ENCODE measurements at places on chromosomes 1 and 21.

DNA sequence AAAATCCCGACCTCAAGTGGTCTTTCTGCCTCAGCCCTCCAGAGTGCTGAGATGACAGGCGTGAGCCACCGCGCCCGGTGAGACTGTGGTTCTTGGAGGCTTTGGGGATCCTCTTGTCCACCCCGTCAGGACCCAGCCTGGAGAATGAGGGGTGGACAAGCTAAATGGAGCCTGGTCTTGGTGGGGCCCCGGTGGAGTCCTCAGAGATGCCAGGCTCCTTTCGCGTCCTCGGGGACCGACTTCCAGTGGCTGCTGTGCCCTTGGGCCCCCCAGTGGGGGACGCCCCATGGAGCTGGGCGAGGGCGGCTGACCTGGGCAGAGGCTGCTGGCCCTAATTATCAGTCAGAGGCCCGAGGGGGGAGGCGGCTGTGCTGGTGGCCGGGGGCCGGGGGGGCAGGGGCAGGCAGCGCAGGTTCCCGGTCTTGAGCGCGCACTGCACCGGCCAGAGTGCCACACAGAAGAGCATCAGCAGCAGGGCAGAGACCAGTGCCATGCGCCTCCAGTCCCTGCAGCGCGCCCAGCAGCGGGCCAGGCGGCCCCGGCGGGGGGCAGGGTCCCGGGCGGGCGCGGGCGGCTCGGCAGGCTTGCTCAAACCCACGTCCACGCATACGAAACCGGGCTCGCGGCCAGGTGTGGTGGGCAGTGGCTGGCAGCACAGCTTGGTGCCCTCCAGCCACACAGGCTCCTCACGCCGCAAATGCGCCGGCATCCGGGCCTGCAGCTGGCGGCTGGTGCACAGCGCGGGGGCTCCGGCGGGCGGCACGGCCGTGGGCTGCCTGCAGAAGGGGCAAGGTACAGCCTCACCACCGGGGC is 2.4 kb downstream of the RNF223 start:
- DNase-seq: no peak

DNA sequence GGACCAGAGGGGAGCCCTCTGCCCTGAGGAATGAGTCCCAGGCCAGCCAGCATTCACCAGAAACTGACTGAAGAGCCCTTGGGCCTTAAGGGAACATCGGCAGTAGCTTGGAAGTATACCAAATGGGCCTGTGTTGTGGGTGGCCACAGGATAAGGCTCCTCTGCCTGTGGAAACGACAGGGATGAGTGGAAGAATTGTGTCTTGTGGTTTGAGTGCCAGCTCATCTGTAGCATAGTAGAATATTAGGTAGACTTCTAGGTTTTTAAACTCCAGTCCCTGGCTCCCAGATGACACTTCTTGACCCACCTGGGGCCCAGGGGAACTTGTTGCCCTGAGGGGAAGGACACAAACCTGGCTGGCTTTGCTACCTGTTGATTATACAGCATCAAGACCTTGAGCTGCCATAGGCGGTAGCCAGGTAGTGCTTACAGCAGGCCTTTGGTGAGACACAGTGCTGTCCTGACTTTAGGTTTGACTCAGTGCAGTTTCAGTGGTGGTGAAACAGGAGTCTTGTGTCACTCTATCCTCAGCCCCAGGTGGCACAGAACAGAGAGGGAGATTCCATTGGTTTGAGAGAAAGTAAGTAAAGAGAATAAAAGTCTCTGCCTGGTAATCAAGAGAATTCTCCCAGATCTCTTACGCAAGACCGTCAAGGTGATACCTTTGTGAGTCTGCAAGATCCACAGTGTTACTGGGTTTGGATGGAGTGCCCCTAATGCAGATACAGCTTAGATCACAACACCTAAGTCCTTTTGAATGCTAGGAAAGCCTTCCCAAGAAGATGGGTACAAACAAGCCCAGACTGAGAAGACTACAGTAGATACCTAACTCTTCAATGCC is 50.2 kb downstream of the RABGAP1L start:
- no peak for DNase-seq

DNA sequence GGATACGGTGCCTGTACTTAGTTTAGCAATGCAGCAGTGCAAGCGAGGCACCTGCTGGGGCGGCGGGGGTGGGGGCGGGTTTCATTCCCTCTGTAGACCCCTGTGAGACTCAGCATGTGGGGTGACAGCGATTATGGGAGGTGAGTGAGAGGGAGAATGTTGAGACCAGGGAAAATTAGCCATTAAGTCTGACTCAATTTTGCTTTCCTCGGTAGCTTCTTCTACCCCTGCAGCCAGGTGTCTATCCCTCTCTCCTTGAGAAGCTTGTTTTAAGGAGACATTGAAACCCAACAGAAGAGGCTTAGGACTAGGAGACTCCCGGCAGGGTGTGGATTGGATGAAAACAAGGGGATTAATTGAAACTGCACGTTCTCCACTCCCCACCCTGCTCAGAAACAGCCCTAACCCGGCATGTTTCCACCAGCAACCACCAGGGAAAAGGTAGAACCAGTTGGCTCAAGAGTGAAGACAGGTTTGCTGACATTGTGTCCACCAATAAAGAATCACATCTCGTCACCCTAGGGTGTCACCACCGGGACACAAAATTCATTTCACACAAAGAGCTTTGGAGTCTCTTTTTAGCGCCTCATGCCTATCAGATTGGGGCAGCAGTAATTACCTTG is 20.6 kb upstream of the ATF3 start:
- no peak for DNase-seq

GRCh38 chr1:110350360-110350759 is 11.2 kb downstream of the RBM15 start:
- DNase-seq: no peak

DNA sequence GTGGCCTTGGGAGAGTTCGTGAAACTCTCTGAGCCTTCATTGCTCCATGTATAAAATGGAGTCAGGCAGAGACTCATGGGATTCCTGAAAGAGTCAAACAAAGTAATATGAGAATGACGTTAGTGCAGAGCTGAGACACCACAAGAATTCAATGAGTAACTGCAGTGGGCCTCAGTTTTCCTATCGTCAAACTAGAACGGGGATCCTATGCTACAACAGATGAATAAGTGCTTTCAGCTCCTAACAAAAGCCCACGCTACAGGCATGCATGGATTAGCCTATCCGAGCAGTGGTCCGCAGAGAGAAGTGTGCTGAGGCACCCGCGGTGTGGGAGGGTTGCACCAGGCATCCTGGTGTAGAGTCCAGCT is 124.7 kb downstream of the SYF2 start:
- no peak for DNase-seq

DNA sequence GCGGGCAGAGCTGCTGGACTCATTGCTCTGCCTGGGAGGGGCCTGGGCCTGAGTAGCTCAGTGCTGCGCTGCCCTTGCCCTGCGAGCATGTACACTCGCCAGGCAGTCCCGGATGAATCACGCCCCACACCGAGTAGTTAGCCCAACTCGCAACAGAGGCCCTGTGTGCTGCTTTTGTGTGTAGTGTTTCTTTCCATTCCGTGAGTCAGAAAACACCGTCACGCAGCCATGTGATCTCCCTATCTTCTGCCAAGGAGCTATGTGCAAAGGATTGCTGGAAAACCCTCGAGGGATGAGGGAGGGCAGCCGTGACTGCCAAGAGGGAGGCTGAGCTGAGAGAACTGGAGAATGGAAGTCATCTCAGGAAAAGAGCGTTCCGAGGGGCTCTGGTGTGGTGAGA is 37.3 kb downstream of the NENF start:
- no peak for DNase-seq
